T-helper 2 cell treated with Interferon-gamma antibody and Interleukin-4, amounts not matched to agents 100 ng/mL and 5 ng/mL, for 36 hours (primary cell): ENCODE measurements at places on chromosomes 2 and 18. TPM values are rescaled to one million over a fixed set of nuclear protein-coding genes. Genes with fewer than 3 reads are reported as not detected.

Gene CPO
- not detected in 2 replicates for total RNA-seq

Gene CNRIP1
- not detected in 2 replicates for total RNA-seq

Gene PIEZO2
- not detected in 2 replicates for total RNA-seq

Gene NEU2
- not detected in 2 replicates for total RNA-seq

Gene PLB1
- 2.0 TPM in 2 replicates for total RNA-seq

Gene BARD1
- total RNA-seq = 41.3 and 43.4 TPM in 2 replicates

Gene SLC11A1
- 0.16 and 0.27 TPM in 2 replicates for total RNA-seq

Gene PSMA8
- total RNA-seq = 1.6 and 1.7 TPM in 2 replicates

Gene ZNF385B
- total RNA-seq = not detected in 2 replicates

Gene ANKRD30B
- not detected in 2 replicates for total RNA-seq

Gene GAL3ST2
- 0.23 and 0.61 TPM in 2 replicates for total RNA-seq
